Frontal cortex (tissue), 4 donors: ENCODE measurements at places on chromosomes 16 and 17.
A peak's percentile ranks its signal among the peaks of the same experiment; 100 is the strongest.

GRCh38 chr16:14050291-14051027, 20.7 kb upstream of the MRTFB start:
- no peak for DNase-seq

DNA sequence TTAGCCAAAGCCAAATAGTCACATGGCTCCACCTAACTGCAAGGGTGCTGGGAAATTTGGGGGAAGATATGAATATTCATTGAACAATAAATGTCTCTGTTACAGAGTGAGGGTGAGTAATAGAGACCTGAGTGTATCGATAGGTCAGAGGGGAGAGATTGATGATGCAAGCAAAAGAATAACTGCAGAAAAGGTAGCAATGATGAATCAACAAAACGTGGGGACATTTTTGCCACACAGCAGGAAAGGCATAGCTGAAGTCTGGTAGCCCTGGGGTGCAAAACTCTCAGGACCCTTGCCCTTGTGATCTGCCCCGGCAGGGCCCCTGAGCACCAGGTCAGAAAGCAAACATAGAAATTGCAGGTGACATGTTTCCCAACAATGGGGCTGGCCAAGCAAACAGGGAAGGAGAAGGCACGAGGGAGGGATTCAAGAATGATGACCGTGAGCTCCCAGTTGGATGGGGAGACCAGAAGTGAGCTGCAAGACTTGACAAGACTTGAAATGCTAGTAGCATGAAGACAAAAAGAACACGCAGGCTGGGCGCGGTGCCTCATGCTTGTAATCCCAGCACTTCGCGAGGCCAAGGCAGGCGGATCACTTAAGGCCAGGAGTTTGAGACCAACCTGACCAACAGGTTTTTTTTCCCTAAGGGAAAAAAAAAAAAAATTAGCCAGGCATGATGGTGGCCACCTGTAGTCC, 12.7 kb upstream of the HERPUD1 start:
- no peak for DNase-seq

DNA sequence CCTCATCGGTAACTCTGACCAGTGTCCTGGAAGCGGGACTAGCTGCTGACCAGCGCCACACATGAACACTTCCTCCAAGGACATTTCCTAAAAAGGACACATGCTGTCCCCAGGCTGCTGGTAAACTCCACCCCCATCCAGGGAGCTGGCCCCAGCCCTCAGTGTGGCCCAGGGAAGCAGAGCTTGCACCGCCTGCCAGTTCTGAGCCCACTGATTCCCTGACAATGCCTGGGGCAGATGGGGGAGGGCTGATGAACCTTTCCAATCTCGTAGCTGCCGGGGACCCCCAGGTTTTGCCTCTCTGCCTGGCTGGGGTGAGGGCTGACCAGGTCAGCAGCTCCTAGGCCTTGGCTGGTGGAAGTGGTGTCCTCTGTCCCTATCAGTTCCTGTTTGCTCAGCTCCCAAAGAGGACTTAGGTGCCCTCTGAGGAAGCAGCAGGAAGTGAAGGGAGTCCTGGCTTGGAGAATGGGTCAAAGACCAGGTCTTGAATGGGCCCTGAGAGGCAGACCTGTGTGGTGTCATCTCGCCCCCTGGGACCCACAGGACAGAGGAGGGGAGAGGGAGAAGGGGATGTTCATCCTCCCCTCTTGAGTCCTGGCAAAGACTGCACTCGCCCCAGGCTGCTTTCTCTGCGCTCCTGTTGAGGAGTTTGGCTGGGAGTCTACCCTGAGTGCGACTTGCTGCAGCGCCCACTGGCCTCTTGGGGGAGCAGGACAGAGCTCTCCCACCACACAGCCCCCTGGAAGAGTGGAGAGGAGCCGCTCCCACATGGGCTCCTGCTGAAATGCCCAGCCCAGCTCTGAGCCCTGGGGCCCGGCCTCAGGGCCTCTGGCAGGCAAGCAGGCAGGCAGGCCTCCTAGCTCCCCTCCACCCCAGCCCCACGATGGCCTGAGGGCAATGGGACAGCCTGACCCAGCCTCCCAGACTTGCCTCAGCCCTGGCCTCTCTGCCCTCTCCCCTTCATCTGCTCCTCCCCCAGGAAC, 16.8 kb downstream of the PDK2 start:
- DNase-seq = peak; percentile 70

DNA sequence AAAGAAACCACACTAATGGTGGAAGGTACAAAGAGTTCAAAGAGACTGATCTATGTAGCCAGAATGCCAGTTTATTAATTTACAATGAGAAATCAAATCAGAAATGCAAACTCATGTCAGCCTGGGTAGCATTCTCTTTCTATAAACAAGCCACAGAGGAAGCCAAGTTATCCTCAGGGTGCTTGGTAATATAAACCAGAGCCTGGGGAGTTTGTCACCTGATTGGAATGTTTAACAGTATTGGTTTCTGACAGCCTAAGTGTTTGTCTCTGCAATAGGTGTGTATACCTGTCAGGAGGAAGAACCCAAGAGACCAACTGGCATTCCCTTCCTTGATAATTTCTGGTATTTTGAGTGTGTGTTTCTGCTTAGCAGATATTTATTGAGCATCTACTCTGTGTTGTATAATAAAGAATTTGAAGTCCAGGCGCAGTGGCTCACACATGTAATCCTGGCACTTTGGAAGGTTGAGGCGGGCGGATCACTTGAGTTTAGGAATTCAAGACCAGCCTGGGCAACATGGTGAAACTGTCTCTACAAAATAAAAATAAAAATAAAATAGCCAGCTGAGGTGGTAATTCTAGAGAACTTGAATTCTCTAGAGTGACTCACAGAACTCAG, 3.1 kb upstream of the C17orf58 start:
- no peak for DNase-seq

DNA sequence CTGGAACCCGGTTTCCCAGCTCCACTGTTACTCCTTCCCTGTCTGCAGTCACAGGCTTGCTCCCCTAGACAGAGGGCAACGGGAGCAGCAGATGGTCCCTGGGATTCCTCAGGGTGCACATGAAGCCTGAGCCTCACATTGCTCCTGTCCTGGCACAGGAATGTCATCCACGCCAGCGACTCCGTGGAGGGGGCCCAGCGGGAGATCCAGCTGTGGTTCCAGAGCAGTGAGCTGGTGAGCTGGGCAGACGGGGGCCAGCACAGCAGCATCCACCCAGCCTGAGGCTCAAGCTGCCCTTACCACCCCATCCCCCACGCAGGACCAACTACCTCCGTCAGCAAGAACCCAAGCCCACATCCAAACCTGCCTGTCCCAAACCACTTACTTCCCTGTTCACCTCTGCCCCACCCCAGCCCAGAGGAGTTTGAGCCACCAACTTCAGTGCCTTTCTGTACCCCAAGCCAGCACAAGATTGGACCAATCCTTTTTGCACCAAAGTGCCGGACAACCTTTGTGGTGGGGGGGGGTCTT, 1.6 kb upstream of the DECR2 start:
- no peak for DNase-seq

GRCh38 chr16:67164599-67165061, at the start of gene HSF4:
Gene HSF4 (plus strand): TSS chr16:67164745. CDS start chr16:67164812, 67 bp downstream.
- peak; percentile 90 for DNase-seq

DNA sequence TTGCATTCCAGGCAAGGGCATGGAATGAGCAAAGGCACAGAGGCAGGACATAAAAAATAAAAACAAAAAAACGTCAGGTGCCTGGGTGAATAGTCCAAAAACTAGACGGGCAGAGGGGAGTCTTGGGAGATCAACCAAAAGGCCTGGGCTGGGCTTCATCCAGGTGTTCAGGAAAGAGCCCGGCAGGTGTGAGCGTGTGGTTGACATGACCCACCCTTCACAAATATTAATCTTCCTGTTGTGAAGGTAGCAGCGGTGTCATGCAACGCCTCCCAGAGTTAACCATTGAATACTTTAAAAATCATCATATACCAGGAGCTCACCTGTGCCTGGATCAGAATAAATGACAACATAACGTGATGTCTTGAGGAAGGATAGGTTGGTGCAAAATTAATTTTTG, 90.6 kb downstream of the USP22 start:
- no peak for DNase-seq

DNA sequence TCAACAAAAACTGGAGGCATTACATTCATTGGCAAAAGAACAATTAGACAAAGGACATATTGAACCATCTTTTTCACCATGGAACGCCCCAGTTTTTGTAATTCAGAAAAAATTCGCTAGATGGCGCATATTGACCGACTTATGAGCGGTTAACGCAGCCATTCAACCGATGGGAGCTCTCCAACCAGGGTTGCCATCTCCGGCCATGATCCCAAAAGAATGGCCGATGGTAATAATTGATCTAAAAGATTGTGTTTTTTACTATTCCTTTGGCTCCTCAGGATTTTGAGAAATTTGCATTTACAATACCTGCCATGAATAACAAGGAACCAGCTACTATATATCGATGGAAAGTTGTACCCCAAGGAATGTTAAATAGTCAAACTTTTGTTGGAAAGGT, 21.4 kb downstream of the ALOX15B start:
- peak; percentile 77 for DNase-seq

- no peak for DNase-seq
Observed at GRCh38 chr17:9771465-9771864, 19.9 kb downstream of the DHRS7C start.

DNA sequence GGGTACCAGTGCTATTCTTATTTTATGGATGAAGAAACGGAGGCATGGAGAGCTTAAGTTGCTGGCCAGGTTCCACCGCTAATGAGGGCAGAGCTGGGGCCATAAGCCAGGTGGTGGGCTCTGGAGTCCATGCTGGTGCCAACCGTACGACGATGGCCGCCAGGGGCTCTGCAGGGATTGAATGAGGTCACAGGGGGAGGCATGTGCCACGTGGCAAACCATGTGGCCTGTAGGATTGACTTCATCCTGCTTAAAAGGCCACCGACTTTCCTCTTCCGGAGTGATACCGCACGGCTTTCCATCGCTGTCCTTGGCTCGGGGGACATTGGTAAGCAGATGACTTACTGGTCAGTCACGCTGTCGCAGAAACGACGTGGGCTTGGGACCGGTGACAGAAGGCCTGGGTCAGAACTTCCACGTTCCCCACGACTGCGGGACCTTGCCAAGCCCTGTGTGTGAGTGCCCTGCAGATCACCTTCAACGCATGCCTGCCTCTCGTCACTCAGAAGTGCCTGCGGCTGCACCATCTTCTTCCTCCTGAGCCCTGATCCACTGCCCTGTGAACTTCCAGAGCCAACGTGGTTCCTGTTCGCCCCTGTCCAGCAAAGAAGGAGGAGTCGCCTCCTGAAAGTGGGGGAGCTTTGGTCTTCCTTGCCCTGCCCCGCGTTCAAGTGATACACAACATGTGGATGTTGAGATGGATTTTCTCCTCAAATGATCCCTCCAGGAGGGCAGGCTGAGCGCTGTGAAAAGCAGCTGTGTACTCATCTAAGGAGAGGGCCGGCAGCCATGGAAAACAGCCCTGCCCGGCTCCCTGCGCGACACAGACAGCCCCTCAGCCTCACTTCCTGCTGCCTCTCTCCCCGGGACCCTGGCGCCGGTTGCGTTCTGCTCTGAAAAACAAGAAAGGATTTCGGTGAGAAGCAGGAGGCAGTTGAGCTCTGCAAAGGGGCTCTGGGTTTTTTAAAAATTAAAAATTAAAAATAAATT, 176.7 kb downstream of the C16orf95 start:
- no peak for DNase-seq

DNA sequence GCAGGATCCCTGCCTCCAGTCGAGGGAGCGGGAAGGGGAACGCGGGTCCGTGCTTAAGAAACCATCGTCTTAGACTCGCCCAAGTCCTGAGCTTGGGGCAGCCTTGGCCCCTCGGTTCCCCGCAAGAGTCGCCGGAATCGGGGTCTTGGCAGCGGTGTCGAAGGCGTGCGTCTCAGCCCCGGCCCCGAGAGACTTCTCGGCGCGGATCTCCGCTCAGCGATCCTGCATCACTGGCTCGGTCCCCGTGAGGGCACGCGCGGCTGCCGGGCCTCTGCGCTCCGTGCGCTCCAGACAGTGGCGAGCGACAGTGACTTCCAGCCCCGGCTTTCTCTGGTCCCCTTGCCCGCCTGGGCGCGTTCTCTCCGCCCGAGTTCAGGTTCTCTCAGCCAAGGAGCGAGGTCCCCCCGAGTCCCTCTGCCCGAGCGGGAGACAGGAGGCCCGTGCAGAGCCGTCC, 380 bp downstream of the HS3ST3A1 start:
- DNase-seq = no peak

- no peak for DNase-seq
Observed at GRCh38 chr17:28615260-28615940, 1.4 kb upstream of the RSKR start.

DNA sequence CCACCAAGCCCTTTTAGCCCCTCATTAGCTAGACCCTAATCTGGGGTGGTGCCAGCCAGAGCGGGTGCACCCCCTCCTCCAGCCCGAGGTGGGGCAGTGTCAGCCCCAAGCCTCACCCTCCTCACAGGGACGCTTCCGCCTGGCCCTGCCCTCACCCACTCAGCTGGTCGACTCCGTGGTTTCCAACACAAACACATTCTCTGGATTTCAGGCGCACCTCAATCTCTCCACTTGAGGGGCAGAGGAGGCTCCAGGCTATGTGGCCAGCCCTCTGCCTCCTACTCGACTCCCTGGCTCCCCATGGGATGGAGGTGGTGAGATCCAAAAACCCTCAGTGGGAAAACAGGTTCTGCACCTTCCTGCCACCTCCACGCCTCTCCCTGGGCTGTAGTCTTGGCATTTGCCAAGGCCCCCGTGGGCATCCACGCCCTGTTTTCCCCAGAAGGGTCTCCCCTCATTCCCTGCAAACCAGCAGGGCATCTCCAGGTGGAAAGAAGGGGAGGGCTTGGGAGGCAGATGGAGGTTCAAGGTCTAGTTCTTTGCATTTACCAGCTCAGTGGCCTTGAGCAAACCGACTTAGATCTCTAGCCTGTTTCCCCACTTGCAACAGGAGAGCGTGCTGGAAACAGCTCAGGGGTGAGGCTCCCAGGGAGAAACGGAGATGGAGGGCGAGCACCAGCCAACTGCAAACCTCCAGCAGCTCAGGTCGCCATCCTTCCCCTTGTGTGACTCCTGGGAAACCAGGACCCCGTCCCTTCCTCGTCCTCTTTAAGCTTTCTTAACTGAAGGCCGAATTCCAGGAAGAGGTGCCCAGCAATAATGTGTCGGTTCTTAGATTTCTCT, 1.7 kb downstream of the EMP2 start:
- no peak for DNase-seq

GRCh38 chr17:47883589-47884426, 12.2 kb upstream of the SP2 start:
- DNase-seq = no peak

GRCh38 chr17:4449736-4450135, 16.0 kb downstream of the SPNS3 start:
- DNase-seq = no peak

- no peak for DNase-seq
Observed at GRCh38 chr17:9644910-9645751, at the start of gene USP43. Gene USP43 (plus strand): TSS chr17:9645517. CDS start chr17:9645633, 116 bp downstream.

GRCh38 chr17:14398766-14399165, 97.9 kb downstream of the HS3ST3B1 start:
- no peak for DNase-seq
